Panc1 (cell line): ENCODE measurements at places on chromosomes 3 and 15.

GRCh38 chr3:170542704-170543103 is 43.2 kb downstream of the SLC7A14 start:
- DNase-seq = no peak

- peak; percentile 43 for DNase-seq
Measured at GRCh38 chr15:91302588-91303439, 202.8 kb downstream of the SV2B start.

DNA sequence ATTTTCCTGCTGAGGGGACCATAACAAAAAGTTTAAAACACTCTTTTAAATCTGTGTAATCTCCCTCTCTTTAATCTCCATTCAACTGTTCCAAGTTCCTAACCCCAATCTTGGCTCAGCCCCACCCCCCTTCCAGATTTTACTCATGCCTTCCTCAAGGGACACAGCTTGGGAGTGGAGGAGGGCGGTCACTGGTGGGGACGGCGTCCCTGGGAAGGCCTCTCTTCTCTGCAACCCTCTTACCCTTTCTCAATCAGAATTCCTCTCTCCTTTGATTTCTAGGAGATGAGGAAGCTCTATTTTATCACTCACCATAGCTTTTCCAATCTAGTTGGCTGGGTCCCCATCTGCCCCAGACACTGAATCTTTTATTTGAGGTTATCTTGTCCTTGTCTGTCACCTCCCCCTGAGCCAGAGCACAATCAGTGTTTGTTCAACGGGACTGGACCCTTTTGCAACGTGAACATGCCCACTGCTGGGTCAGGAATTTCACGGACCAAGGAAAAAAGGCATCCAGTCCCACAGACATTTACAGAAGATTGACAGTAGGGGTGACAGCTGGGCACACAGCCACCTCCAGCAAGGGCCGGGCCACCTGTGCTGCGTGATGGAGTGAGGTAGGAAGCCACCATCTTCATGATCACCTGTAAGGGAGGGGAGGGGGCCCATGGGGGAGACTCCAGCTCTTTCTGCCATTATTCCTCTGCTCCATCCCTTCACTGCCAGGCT is 84.0 kb upstream of the HERC1 start:
- DNase-seq = no peak

DNA sequence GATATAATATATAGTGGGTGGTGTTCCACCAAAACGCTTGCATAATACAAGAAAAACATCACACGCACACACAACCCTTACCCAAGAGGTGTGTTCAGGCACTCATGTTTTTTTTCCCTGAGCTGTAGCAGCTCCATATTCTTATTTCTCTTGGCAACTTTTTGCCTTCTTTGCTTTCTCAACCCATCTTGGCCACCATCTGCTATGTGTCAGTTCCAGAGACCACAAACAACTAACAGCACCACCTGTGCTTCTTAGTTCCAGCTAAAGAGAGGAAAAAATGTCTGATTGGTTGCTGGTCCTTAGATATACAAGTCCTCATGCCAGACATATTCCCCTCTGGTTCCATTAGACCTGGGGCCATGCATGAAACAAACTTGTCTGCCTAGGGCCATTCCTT is 11.9 kb downstream of the ACTC1 start:
- no peak for DNase-seq

DNA sequence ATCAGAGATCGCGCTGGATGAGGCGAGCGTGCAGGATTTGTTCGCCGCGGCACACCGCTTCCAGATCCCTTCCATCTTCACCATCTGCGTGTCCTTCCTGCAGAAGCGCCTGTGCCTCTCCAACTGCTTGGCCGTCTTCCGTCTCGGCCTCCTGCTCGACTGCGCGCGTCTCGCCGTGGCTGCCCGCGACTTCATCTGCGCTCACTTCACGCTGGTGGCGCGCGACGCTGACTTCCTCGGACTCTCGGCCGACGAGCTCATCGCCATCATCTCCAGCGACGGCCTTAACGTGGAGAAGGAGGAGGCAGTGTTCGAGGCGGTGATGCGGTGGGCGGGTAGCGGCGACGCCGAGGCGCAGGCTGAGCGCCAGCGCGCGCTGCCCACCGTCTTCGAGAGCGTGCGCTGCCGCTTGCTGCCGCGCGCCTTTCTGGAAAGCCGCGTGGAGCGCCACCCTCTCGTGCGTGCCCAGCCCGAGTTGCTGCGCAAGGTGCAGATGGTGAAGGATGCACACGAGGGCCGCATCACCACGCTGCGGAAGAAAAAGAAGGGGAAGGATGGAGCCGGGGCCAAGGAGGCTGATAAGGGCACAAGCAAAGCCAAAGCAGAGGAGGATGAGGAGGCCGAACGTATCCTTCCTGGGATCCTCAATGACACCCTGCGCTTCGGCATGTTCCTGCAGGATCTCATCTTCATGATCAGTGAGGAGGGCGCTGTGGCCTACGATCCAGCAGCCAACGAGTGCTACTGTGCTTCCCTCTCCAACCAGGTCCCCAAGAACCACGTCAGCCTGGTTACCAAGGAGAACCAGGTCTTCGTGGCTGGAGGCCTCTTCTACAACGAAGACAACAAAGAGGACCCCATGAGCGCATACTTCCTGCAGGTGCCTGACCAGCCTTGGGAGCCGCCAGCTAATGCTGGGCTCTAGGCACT is 819 bp downstream of the KLHL40 start:
- DNase-seq = no peak

DNA sequence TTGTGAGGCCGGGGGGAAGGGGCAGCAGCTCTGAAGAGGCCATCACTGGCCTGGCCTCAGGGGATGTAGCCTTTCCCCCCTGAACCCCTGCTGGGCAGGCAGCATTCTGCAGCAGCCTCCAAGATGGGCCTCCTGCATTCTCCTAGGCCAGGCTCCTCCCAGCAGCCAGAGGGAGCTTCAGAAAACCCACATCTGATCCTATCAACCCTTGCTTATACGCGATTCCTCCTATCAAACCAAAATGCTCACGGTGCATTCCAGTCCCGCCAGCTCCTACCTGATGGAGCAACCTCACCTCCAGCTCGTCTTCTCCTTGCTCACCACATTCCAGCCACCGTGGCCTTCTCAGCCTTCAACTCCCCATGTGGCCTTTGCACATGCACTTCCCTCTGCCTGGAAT is 85.7 kb downstream of the MEGF11 start:
- DNase-seq = no peak

DNA sequence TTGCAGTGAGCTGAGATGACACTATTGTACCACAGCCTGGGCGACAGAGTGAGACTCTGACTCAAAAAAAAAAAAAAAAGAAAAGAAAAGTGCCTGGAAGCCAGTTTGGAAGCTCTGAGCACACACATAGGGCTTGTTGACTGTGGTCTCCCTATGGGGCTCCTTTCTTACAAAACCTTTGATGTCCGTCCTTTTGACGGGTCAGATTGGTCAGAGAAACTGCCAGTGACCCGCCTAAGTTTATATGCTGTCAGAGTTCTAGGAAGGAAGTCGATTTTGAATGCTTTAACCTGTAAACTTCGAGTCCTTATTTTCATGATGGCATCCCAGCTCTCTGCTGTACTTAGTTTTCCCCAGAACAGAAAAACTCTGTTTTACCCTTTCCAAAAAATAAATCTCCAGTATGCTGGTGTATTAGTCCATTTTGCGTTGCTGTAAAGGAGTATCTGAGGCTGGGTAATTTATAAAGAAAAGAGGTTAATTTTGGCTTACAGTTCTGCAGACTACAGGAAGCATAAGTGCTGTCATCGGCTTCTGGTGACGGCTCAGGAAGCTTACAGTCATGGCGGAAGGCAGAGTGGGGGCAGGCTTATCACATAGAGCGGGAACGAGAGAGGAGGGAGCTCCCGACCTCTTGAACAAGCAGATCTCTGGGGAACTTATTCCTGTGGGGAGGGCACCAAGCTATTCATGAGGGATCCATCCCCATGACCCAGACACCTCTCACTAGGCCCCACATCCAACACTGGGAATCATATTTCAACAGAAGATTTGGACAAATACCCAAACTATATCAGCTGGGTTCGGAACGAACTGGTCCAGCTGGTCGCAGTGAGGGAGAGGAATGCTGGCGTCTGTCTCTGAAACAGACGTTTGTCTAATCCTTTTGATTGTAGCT is 72.3 kb downstream of the LMLN start:
- DNase-seq = no peak

DNA sequence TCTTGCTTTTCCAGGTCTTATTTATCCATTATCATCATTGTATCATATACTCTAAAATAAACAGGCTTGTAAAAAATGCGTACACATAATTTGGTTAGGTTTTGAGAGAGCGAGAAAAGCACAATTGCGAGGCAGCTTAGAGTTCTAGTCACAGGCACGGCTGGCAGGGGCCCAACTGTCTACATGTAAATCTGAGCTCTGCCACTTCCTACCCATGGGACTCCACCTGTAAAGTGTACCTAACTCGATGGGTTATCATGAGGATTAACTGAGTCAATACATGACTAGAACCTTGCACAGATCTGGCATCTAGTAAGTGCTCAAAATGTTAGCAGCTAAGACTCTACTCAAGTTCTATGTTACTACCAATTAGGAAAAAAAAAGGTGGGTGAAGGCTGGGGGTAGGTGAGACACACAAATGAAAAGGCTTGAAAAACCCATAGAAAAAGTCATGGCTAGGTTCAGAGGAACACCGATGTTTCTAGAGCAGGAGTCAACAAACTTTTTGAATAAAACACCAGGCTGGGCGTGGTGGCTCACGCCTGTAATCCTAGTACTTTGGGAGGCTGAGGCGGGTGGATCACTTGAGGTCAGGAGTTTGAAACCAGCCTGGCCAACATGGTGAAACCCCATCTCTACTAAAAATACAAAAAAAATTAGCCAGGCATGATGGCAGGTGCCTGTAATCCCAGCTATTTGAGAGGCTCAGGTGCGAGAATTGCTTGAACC is 36.2 kb downstream of the GLB1 start:
- DNase-seq = no peak

DNA sequence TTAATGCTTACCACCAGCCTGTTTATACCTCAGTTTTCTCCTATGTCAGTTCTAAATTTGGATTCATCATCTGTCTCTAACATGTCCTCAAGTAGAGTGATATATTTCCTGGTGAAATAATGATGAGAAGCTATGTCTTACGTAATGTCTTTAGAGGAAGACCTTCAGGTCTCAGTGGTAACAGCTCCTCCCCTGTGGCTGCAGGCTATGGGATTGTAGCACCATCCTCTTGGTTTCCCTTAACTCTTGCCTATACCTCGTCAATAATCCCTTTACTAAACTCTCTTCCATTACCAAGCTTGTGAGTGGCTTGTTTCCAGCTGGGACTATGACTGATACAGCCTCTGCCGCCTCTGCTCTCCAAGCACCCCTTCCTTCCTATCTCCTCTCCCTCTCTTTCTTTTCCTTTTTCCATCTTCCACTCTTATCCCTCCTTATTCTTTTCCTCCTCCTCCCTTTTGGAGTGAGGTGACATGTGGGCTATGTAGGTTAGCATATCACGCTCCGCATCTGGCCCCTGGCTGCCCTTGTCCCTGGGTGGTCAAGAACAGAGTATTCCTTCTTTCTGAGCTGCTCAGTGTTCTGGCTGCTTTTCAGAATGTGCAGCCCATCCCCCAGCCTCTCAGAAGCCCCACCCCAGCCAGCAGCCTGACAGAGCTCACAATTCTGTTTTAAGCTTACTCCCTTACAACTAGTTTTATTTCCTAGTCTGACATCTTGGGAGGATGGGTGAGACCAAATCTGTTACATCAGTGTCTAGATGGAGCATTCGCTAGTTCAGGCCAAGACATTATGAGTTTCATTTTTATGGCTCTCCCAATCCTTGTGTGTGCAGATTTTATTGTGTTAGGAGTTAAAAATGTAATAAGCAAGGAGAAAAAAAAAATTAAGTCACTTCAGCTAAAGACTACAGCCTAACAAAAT is 75.0 kb upstream of the RNU6-1 start:
- DNase-seq = peak; percentile 17

DNA sequence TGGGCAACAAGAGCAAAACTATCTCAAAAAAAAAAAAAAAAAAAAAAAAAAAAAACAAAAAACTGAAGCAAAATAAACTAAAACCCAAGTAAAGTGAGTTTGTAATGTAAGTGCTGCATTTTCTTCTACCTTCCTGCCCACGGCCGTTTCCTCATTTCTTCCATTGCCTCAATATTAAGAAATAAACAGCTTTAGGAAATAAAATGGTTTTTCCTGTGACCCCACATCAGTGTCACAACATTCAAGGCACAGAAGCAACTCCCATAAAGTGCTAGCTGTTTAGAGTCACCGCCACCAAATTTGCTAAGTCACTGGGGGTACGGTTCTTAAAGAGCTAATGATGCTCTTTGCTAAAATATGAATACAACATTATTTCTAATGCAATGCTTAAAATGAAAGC is 3.3 kb downstream of the PKM start:
- no peak for DNase-seq

DNA sequence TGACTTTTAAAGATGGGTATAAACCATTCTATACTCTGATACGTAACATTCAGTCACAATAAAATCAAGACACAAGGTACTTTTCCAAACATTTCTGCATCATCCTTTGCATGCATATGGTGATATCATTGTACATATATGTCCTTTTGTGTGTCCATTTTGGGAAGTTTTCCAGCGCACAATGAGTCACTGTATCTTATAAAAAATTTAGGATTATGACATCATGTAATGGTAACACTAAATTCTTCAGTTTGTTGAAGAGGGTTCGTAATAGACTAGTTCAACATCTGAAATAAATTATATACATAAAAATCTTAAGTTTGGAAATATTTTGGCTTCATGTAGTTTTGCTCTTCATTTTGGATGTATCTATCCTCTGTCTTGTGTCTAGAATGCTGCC is 480.9 kb downstream of the ROBO1 start:
- DNase-seq = no peak

DNA sequence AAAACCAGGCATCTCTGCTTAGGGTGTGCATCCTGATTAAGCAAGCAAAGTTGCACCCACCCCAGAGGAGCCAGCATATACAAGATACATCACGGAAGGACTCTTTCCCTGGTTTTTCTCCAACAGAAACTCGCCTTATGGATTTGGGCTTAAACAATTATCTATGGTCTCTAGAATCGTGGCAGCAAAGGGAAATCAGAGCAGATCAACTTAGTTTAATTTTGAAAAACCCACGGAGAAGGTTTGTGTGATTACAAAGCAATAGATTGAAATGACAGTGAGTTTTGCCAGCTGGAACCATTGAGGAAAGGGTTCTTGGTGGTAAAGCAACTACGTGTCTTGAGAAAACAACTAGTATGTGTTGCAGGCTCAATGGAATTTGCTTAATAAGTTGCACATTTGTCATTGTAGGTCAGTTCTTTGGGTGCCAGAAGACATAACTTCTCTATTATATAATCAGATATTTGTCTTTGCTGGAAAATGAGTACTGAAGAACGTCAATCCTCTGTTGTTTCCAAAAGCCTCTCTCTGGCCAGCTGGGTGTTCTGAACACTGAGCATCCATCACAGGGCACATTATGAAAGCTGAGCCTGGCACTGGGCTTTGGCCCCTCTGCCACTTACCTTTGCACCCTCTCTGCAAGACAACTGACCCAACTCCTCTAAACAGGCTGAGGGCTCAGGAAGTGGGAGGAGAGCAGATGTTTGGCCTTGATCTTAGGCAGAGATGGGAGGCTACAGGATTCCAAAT is 75.7 kb upstream of the FBN1 start:
- DNase-seq = no peak

DNA sequence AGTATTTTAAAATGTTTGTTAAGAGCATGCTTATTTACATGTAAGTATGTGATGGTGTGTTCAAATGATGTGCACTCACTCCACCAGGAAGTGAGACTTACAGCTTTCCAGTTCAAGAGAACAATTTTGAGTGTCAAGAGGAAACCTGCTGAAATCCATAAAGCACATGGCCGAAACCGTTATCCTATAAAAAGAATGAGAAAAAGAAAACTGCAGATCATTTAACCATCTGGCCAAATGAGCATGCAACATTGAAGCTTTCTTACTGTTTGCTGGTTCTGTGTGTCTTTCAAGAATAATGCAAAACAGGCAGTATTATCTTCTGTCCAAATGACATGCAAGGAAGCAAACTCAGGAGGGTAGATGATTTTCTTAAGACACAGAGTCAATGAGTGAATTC is 26.3 kb downstream of the GABRR3 start:
- DNase-seq = no peak
